ENCODE measurements at places on chromosomes 5 and 9.

- no peak for DNase-seq
These were observed 163.5 kb downstream of the NR2F1-AS1 start for GRCh38 chr5:93417490-93417889.

GRCh38 chr5:145980718-145981117 lies 44.3 kb downstream of the SH3RF2 start:
- no peak for DNase-seq

DNA sequence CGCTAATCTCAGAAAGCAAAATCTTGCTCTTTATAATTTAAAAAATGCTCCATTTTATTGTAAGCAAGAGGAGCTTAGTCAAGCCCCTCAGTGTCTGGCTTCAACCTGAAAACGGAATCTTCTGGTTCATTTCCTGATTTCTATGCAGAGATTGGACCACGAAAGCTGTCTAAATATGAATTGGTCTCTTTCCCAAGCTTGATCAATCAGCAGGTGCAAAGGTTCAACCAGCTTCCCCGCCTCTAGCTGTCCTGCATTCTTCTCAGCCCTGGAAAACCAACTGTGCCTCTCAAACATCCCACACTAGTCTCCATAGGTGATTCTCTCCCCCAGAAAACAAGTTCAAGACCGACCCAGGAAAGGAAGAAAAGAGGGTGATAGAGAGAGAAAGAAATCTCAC lies 34.5 kb downstream of the FNBP1 start:
- DNase-seq, result peak; percentile 13

GRCh38 chr9:35841645-35841900 lies 12.5 kb downstream of the TMEM8B start:
- no peak for DNase-seq

GRCh38 chr5:136192015-136192525 lies 892 bp downstream of the SMIM32 start:
- DNase-seq, result no peak

GRCh38 chr9:125889476-125890419 lies 142.6 kb downstream of the PBX3 start:
- peak; percentile 64 for DNase-seq

- DNase-seq, result no peak
These were observed 1.3 kb upstream of the ZNF366 start for GRCh38 chr5:72508241-72509170.

- DNase-seq, result no peak
These were observed 531.1 kb upstream of the TLE4 start for GRCh38 chr9:79040671-79041070.

GRCh38 chr9:120532891-120533290 lies 47.1 kb downstream of the CDK5RAP2 start:
- DNase-seq, result no peak

DNA sequence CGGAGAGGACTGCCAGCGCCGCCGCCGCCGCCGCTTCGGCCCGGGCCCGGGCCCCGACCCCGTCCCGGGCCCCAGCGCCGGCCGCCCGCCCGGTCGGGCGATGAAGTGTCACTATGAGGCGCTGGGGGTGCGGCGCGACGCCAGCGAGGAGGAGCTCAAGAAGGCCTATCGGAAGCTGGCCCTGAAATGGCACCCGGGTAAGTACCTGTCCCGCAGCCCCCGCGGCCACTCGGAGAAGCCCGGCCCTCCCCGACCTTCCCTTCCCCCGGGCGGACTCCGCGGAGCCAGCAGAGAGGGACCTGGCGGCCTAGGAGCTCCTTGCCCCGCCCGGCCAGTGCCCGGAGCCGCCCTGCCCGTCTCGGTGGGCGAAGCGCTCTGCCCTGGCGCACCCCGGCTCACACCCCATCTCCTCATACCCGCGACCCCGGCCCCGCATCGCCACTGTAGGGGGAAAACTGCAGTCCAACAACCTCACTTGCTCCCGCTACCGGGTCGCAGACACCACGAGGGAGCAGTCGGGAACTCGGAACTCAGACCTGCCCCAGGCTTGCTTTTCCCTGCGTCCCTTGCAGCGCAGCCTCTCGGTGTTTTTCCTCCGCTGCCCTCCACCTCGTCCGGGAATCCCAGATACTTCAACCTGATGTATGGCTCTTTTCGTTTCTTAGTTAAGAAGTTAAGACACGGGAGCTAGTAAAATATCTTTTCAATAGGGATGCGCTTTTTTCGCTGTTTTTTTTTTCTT lies 532 bp downstream of the DNAJC21 start:
- DNase-seq, result peak; percentile 81

- no peak for DNase-seq
These were observed 31.1 kb downstream of the PAEP start for GRCh38 chr9:135592625-135593024.

GRCh38 chr9:4308482-4308881 lies 8.6 kb upstream of the GLIS3 start:
- no peak for DNase-seq

DNA sequence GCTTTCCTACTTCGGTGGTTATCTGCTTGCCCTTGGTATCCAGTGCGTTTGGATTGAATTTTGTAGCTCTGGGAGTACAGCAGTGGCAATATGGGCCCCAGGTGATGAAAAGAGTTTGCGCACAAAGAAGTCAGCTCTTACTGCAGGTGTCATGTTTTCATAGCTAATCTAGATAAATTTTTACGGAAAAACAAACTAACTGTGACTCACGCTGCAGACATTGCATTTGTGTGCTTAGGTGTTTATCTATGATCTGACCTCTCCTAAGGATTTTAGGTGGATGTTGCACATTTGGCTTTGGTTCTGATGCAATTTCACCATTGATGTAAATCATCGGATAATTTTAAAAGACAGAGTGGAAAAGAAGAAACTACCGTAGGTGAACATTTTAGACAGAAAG lies 92.1 kb downstream of the VCAN start:
- DNase-seq, result no peak

- DNase-seq, result no peak
These were observed 77.9 kb upstream of the VPS13A start for GRCh38 chr9:77099388-77099787.

DNA sequence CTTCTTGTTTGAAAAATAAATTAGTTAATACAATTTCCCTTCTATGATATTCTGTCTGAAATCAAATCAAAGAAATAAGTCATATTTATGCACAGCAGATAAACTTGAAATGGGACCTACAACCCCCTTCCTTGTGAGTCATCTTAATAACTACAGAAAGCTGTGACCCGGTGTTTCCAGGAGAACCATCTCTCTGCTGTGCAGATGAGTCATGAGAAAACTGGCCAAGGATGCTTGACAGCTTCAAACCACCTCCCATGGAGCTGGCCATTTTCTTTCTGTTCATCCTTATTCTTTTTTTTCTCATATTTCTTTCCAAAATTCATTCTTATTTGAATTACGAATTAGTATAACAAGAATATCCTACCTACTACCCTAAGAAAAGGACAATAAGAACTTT lies 43.4 kb upstream of the NR4A3 start:
- DNase-seq, result no peak

DNA sequence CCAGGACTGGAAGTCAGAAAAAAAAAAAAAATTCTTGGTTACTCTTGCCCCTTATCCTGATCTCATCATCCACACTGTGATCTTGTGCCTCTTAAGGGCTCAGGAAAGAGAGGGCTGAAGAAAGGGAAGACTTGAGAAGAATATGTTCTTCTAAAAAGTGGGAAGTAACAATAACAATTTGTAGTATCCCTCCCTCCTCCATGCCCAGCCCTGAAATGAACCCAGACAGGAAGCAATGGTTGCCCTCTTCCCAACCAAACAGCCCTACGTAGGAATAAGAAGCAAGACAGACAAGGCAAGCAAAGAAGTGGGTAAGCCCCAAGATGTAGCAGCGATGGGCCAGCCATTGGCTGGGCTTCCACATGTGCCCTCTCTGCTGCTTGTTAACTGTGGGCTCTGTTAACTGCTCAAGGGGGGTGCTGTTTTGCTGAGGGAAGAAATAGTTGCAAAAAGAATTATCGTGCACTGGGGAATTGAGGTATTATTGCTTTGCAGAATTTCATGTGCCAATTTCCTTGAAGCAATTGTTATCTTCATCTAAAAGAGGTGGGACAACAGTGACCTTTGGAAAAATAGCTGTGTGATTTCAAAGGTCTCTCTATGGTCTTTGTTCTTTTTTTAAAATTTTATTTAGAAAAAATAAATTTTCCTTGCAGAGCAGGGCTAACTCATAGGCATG lies 146.6 kb upstream of the PCA3 start:
- DNase-seq, result no peak

DNA sequence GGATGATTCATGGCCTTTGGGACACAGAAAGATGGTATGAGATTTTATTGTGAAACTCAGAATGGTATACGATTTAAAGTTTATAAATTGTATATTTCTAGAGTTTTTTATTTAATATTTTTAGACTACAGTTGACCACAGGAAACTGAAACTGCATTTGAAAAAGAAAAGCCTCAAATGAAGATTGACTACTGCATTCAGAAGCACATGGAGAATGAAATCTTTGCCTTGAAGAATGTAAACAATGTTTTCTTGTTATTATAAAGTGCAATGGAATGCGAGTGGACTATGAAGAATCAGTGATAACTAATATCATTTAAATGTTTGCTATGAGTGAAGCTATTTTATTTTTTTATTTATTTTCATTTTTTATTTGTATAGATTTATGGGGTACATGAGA lies 169.1 kb upstream of the CDH18 start:
- no peak for DNase-seq
